Stimulated activated CD4-positive, alpha-beta T cell treated with anti-CD3 and anti-CD28 coated beads, Interleukin-4, amount 100 ng/mL, for 48 hours (primary cell): ENCODE measurements at places on chromosomes 3 and 15.

GRCh38 chr3:122080207-122080587, 25.0 kb downstream of the CD86 start:
- DNase-seq: no peak

DNA sequence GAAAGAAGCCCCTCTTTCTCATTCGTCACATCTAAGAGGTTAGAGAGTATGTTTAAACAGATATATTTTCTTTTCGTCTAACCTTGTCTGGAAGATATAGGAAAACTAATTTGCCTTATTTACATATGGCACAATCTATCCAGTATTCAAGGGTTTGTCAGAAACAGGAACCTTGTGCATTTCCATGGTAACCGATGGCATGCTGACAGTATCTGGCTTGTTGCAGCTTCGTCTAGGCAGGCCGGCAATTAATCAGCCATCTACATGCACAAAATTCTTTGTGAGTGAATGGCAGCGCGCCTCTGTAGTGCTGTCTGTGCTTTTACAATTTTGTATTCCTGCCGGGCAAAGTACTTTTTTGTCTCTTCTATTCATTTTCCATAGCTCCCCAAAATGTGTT, 294.0 kb upstream of the SOX2 start:
- DNase-seq: no peak

DNA sequence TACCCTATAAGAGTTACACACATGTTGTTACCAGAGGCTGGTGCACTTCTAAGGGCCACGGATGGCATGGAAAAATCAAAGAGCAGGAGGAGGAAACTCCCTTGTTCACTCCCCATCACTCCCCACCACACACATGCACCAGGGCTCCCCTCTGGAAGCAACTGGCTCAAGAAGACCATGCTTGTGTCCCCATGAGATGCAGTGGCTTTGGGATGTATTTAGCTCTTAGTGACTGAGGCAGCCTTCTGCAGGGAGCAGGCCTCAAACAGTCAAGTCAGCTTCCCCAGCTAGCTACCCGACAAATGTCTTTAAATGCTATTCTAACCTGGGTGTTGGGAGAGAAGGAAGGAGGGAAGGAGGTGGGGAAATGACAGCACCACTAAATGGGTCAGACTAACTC, 32.9 kb upstream of the RAD18 start:
- DNase-seq: no peak

GRCh38 chr3:181930105-181930504, 218.4 kb downstream of the SOX2 start:
- no peak for DNase-seq

DNA sequence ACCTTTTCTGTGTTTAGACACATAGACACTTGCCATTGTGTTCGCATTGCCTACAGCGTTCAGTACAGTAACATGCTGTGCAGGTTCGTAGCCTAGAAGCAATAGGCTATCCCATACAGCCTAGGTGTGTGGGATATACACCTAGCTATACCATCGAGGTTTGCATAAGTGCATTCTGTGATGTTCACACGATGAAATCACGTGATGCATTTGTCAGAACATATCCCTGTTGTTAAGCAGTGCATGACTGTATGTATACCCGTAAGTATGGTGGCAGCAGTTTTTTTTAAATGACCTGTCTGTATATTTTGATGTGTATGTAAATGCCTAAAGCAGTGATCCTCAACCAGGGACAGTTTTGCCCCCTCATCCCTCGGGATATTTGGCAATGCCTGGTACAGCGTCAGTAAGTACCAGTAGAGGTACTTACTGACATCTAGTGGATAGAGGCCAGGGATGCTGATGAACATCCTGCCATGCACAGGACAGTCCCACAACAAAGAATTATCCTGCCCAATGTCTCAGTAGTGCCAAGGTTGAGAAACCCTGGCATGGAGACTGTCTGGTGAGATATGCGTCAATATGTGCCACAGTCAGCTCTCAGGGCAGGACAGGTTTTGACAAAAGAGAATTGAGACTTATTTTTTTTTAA, 129.1 kb downstream of the HCN4 start:
- no peak for DNase-seq

DNA sequence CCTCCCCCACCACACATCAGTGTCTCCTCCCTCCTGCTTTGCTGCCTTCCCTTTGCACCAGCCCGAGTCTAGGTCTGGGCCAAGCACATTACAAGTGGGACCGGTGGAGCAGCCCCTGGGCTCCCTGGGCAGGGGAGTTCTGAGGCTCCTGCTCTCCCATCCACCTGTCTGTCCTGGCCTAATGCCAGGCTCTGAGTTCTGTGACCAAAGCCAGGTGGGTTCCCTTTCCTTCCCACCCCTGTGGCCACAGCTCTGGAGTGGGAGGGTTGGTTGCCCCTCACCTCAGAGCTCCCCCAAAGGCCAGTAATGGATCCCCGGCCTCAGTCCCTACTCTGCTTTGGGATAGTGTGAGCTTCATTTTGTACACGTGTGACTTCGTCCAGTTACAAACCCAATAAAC, 2.3 kb upstream of the ABCF3 start:
- DNase-seq: no peak

DNA sequence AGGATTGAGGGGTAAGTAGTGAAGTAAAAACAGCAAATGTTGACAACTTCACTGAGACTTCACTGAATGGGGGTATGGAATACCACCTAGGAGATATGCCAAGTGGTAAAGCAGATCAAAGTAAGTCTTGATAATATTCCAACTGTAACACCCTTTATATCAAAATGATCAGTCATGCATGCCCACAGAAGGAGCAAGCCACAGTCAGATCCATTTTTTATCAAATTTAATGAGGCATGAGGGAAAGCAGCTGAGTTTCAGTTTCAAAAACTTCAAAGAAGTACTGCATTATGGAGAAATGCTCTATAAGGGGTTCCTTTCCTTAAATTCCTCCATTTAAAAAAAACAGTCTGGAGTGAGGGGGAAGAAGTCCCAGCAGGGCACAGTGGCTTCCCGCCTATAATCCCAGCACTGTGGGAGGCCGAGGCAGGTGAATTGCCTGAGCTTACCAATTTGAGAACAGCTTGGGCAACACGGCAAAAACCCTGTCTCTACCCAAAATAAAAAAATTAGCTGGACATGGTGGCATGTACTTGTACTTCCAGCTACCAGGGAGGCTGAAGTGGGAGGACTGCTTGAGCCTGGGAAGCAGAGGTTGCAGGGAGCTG, 56.9 kb downstream of the TJP1 start:
- DNase-seq: no peak

DNA sequence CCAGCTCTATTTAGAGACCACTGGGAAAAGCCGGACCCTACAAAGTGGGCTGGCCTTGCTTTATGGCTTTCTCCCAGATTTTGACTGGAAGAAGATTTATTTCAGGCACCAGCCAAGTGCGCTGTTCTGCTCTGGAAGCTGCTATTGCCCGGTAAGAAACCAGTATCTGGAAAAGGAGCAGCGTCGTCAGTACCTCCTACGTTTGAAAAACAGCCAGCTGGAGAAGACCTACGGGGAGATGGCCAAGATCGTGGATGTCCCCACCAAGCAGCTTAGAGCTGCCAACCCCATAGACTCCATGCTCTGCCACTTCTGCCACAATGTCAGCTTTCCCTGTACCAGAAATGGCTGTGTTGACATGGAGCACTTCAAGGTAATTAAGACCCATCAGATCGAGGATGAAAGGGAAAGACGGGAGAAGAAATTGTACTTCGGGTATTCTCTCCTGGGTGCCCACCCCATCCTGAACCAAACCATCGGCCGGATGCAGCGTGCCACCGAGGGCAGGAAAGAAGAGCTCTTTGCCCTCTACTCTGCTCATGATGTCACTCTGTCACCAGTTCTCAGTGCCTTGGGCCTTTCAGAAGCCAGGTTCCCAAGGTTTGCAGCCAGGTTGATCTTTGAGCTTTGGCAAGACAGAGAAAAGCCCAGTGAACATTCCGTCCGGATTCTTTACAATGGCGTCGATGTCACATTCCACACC, 60.9 kb downstream of the PXYLP1 start:
- no peak for DNase-seq

DNA sequence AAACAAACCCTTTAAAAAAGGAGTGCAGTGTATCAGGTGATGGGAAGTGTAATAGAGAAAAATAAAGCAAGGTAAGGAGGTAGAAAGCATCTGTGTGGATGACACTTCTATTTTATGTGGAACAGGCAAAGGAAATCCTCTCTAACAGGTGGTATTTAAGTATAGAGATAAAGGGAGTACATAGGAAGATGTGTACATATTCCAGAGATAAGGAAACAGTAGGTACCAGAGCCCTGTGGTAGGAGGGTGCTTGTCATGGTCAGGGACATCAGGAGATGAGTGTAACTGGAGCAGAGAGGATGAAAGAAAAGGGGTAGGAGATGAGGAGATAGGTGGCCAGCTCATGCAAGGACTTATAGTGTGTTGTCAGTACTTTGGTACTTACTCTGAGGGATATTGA, 65.8 kb downstream of the CHST2 start:
- DNase-seq: no peak

DNA sequence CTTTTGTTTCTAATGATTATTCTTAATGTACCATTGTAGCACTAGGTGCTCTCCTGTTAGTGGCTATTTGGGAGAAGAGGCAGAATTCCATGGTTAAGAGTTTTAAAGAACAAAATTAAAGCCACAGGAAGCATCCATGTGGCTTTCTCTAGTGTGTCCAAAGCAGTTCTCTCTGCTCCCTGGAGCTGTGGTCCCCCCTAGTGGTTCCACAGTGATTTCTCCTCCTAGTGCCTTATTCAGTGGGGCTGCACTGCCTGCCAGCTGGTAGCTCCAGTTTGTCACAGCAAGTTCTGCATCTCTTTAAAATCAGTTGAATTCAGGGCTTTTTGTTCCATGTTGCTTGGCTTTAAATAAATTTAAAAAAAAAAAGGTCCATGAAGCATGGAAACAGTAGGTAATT, 39.6 kb upstream of the FAM98B start:
- no peak for DNase-seq

- DNase-seq: no peak
These were observed 25.7 kb downstream of the PRKCI start for GRCh38 chr3:170247875-170248274.

GRCh38 chr3:50260942-50261441, 8.0 kb upstream of the SEMA3B start:
- no peak for DNase-seq

GRCh38 chr15:87828608-87829007, 427.9 kb downstream of the NTRK3 start:
- DNase-seq: no peak

GRCh38 chr15:66623801-66624453, 58.1 kb upstream of the LCTL start:
- no peak for DNase-seq

GRCh38 chr3:147760085-147760484, 350.9 kb downstream of the ZIC1 start:
- no peak for DNase-seq

DNA sequence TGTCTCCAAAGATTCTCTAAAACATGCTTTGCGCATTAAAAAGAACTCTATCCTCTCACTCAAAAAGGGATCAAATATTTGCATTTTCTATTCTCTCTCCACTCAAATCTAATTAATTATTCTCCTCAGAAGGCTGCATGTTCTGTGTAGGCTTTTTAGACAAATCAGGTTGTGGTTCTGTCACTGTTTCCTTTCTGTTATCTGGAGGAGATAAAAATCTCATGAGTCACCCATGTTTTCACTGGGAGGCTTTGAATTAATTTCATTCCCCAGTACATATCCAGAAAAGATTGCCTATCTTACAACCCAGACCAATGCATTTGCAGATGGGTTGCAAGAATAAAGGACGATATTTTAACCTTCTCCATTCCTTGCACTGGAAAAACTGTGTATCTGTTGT, 446.5 kb downstream of the GRM7 start:
- no peak for DNase-seq

GRCh38 chr3:18018491-18019160, 276.2 kb upstream of the TBC1D5 start:
- no peak for DNase-seq

DNA sequence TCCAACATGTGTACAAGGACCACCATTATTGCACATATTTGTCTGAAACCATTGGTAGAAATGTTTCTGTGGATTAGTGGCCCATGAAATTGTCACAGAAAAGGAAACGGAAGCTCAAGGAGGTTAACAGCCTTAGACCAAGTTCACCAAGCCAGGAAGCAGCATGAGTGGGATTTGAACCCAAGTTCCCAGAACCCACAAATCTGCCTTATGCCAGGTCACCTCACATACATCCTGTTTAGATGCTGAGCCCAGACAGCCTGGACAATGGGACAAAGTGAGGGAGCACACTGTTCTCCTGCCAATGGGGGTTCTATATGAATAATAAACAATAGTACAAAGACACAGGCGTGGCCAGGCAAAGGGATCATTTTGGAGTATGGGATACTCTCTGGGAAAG, 59.6 kb upstream of the CA12 start:
- DNase-seq: no peak

DNA sequence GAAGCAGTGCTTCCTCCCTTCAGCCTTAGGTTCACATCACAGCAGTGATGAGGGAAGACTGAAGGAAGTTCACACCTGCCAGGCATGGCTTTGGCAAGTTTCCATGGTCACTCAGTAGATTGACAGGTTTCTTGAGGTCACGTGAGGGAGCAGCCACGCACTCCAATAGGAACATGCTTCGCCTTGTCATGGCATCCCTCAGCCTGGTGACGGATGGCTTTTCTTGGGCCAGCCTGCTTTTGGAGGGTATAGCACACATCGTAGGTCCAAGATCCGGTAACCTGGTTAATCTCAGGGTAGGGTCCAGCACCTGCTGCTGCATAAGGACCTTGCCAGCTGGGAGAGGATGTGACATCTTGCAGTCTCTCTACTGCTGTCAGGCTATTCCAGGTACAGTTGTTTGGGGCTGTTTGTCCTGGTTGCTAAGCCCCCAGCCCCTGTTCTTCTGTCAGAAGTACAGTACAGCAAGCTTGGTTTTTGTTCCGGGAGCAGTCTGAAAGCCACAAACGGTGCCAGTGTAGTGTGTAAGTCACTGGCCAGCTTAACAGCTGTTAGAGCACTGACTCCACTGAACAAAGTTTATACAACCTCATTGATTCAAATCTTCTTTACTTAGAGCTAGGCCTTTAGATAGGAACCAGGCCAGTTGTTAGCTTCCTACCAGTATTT, 42.3 kb downstream of the PSMD6 start:
- no peak for DNase-seq

DNA sequence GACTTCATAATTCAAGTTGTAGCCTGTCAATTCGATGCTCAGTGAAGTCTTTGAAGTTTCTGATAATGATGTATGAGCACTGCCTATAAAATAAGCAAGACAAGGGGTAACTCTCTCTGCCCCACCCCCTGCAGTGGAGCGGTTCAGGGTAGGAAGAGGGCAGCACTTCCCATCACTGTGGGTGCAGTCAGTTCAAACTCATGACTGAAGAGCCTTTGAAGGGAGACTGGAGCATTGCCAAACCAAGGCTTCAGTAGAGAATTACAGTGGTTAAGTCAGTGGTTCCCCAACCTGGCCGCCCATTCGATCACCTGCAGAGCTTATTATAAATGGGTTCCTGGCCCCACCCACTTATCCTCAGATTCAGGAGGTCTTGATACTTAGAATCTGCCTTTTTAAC, 190.6 kb downstream of the SHQ1 start:
- peak; percentile 22 for DNase-seq

DNA sequence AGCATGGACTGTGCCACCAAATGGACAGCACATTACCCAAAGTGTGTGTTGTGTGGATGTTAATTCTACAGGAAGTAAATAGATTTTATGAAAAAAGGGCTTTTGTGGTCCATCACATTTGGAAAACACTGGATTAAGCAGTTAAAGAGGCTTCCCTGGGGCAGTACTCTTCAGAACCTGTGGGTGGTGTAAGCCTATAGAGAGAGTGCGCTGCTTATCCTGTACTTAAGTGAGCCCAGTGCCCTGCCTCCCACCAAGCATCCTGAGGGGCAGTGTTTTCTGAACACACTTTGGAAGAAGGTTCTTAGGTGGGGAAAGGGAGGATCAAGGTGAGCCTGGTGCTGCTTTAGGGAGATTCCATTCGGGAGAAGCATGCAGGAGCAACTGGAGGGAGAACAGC, 10.9 kb downstream of the TTLL3 start:
- DNase-seq: no peak
